ENCODE measurements at places on chromosomes 7 and 10. TPM values are rescaled to one million over a fixed set of nuclear protein-coding genes. Genes with fewer than 3 reads are reported as not detected.

The NCF1 gene
- 4.0 TPM for total RNA-seq

The PLEKHS1 gene
- not detected for total RNA-seq

The TMEM196 gene
- total RNA-seq, result not detected

The KIAA1549 gene
- 1.4 TPM for total RNA-seq

The TMEM225B gene
- total RNA-seq, result not detected

The MEOX2 gene
- 6.9 TPM for total RNA-seq

The PLAU gene
- 15.3 TPM for total RNA-seq

The STYXL1 gene
- total RNA-seq, result 16.1 TPM

The RELN gene
- 0.57 TPM for total RNA-seq

The EVX1 gene
- total RNA-seq, result not detected

Measured in cardiac septum (tissue), 1 donor.